ENCODE measurements at places on chromosomes 3 and 15.

GRCh38 chr3:188077160-188077799 is 76.7 kb upstream of the LPP start:
- no peak for DNase-seq

DNA sequence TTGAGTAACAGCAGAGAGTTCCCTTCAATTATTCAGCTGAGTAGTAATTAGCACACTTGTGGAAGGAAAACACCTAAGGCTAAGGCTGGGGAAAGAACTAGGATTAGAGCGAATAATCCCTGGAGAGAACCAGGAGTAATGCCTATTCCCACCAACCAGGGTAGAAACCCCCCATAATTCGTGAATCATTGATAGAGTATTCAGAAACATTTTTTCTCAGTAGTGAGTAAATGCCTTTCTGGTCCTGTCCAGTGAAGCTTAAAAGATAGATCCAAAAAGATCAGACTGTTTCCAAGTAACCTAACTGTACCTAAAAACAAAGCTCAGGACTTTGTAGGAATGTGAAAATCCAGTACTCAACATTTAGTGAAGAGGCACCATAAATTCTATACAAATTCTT is 71.2 kb downstream of the DGKG start:
- no peak for DNase-seq

GRCh38 chr3:51942603-51943450 is 664 bp downstream of the PARP3 start:
- no peak for DNase-seq

DNA sequence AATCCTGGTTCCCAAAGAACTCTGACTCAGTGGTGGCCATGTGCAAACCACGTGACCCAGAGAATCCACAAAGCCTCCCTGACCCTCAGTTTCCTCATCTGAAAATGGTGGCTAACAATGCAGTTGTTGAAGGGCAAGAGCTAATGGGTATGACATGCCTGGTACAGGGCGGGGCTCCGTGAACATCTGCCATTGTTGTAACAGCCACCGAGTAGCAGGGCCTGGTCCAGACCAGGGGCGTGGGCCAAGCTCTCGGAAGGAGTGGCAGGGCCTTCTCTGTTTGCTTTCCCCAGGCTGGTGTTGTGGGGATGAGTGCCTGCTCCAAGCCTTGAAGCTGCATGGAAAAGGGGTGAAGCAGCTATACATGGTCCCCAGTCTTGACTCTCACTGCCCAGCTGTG is 13.4 kb downstream of the MAPKAPK3 start:
- DNase-seq, result no peak

DNA sequence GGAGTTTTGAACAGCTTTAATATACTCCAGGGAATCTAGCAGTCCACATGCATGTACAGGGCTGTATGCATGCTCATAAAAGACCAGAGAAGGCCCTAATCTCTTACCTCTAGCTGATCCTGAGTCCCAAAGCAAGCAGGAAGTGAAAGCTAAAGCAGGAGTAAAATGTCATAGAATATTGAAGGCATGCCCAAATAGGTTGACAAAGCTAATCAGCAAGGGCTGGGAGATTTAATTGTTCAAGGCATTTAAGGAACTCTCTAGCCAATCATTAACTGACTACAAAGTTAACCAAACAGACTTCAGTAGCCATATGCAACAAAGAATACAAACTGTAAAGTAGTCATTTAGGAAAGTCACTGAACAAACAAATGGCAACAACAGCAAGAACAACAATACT is 85.8 kb upstream of the KBTBD8 start:
- DNase-seq, result no peak

GRCh38 chr3:194879991-194880939 is 194.6 kb downstream of the FAM43A start:
- no peak for DNase-seq

DNA sequence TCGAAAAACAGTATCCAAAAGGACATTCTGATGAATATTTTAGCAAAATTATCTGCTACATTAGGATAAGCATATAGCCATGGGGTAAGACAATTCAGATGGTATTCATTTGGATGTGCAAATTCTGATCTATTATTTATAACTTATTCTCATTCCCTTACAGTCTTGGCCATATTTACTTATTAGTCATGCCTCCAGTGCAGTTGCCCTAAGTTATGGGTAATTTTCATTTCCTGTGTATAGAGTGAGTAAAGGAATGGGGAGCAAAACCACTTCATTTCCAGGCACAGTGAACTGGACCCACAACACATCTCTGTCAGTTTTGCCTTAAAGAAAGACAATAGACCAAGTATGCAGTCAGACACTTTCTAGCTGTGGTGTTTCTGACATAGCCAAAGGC is 134.3 kb downstream of the POLQ start:
- no peak for DNase-seq

GRCh38 chr3:117302428-117302827 is 592.8 kb downstream of the TUSC7 start:
- no peak for DNase-seq

- DNase-seq, result no peak
These were observed 472.8 kb downstream of the ZIC1 start for GRCh38 chr3:147881933-147882332.

- no peak for DNase-seq
These were observed 266.1 kb downstream of the CGGBP1 start for GRCh38 chr3:87792534-87793336.

DNA sequence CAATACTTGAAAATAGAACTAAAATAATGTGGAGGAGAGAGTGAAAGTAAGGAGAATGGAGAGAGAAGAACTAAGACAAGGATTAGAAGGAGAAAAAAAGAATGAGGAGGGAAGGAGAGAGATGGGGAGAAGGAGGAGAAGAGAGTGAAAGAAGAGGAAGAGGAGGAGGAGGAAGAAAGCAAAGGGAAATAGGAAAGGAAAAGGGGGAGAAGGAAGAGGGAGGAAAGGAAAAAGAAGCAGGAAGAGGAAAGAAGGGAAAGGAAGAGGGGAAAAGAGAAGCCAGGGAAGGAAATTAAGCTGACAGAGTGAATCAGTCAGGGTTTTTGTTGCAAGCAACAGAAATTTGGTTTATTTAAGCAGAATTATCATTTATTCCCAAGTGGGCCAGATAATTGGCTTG is 241.7 kb upstream of the P2RY1 start:
- DNase-seq, result no peak

DNA sequence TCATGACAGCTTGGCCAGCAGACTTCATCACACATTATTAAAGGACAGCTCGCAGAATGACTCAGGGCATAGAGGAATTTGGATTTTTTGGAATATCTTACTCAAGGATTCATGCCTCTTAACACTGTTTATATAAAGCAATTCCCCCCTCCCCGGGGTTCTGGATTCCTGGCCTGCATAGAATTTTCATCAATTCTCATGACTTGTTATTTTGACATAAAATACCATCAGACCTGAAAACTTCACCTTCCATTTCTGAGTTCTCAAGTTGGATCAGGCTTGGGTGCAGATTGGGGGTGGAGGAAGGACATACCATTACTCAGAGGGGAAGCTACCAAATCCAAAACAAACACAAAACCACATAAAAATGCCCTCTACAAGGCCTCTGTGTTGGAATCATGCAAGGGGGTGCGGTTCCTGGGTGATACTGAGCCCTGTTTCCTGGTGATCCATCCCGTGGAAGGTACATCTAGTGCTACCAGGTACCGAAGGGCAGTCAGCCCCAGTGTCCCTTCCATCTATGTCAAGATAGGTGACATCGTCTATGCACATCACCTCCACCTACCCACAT is 95.3 kb downstream of the DAPK2 start:
- no peak for DNase-seq

Measured in occipital lobe (tissue), 3 donors.